Testis (tissue), 5 donors: ENCODE measurements at places on chromosomes 1 and 21. TPM values are rescaled to one million over a fixed set of nuclear protein-coding genes. Genes with fewer than 3 reads are reported as not detected.

CCT8 gene
- 121 TPM for total RNA-seq

GRCh38 chr1:235865565-235866204, 1.0 kb downstream of the LYST start:
- peak overlapping the region; percentile 97 for H3K4me3 ChIP-seq
- peaks cover 12% of the 10 kb centered on the region for H3K4me1 ChIP-seq
- H3K27ac ChIP-seq, result peak overlapping the region; percentile 96

- H3K27ac ChIP-seq, result no peak overlapping the region
- no peak for DNase-seq
- no peaks in the 10 kb centered on the region for H3K27me3 ChIP-seq
- H3K4me3 ChIP-seq, result no peak overlapping the region
- H3K36me3 ChIP-seq, result peaks cover 3% of the 10 kb centered on the region
Observed at GRCh38 chr1:232966663-232967062, 16.3 kb downstream of the NTPCR start.

DMRTA2 gene
- total RNA-seq, result 3.5 TPM

DNA sequence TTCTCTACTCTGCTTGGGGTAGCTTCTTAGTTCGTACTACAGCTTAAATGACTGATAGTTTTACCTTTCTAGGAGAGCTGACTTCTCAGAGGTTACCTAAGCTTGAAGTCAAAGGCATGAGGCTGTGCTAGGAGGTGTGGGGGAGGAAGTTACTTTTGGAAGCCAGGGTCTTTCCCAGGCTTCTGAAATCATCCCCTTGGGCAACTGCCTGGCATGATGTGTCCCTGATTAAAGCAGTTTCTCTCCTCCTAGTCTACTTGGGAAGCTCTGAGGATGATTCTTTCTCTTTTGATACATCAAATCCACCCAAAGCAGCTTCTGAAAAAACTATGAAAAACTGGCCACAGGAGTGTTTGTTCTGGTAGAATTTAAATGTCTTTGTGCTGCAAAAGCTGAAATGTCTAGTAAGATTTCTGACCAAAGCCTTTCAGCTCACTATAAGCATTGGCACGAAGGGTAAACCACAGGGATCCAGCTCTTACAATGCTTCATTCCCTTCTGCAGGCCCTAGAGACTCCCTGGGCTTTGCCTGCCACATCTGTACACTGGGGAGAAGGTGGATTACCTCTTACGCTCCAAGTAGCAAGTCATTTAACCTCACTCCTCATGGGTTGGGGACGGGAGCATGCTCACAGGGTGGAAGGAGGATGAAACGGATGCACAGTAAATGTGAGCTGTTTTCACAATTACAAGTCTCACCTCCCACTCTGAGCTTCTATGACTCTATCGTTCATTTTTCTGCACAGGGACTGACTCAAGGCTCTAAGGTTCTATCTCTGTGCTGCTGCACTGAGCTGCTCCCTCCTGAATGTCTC, 59.6 kb downstream of the RUNX1 start:
- no peak overlapping the region for H3K4me3 ChIP-seq
- no peak for DNase-seq
- no peaks in the 10 kb centered on the region for H3K4me1 ChIP-seq
- no peaks in the 10 kb centered on the region for H3K36me3 ChIP-seq

PTPRF gene
- total RNA-seq, result 45.4 TPM

CD53 gene
- total RNA-seq, result 2.0 TPM

BATF3 gene
- total RNA-seq, result 2.5 TPM

NME7 gene
- 21.4 TPM for total RNA-seq

DNA sequence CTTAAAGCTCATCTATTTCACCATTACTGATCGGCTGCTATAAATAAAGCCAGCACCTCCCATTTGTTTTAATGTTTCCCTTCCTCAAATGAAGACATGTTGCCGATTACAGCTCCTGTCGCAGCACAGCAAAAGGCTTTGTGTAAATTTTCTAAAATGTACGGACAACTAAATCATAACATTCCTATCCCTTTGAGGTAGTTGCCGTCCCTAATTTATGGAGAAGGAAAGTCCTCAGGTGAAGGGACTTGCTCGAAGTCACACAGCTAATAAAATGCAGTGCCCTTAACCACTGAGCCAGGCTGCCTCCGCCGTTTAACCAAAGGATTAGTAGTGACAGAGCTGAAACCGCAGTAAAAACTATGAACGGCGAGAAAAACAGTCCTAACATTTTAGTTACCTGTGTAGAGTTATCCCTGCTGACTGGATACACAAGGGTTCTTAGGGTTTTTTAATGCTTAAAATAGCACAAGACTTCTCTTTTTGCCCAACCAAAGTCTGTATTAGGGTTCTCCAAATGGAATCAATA, 871 bp downstream of the PINK1 start:
- peak overlapping the region; percentile 92 for H3K27ac ChIP-seq
- DNase-seq, result no peak
- H3K4me3 ChIP-seq, result peak overlapping the region; percentile 100
- no peaks in the 10 kb centered on the region for H3K36me3 ChIP-seq
- H3K27me3 ChIP-seq, result no peaks in the 10 kb centered on the region

- DNase-seq, result no peak
- H3K36me3 ChIP-seq, result no peaks in the 10 kb centered on the region
- H3K4me1 ChIP-seq, result peaks cover 14% of the 10 kb centered on the region
- no peak overlapping the region for H3K4me3 ChIP-seq
Observed at GRCh38 chr21:36430841-36431240, 45.6 kb downstream of the CHAF1B start.

DNA sequence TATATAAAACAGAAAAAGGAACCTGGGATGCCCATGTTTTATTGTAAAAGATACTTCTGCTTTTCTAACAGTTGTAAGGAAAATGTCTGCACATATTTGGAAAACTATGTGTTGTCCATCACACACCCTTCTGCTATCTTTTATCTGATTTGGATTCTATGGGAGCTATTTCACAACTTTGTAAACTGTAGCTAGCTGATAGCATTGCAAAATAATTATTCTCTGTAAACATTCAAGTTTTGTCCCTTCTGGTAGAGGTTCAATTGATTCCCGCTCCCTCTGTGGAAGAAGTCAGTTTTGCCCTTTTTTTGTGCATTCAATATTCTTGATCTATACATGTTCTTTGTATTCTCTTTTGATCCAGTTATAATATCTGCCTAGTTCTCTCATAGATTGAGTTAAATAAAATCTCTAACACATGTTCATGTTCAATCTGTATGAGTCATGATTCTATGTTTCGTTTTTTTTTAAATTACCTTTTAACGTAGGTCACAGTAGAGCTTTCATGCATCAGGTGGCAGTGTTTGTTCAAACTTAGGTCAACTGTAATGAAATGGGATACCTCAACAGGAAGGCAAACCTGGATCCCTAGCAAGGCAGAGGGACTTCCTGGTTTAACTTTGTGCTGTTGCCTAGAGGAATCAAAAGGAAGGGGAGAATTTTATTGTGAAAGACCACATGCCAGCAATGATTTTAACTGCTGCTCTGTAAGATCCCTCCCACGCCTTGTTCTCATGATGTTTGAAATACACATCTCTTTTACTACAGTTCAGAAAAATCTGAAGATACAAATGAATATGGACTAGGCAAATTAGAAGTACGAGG, 26.0 kb upstream of the BCL9 start:
- H3K27me3 ChIP-seq, result no peaks in the 10 kb centered on the region
- DNase-seq, result no peak
- no peaks in the 10 kb centered on the region for H3K36me3 ChIP-seq

GRCh38 chr1:54701066-54701465, 14.6 kb upstream of the TTC4 start:
- no peak for DNase-seq
- no peaks in the 10 kb centered on the region for H3K36me3 ChIP-seq
- H3K27me3 ChIP-seq, result no peaks in the 10 kb centered on the region
- H3K4me1 ChIP-seq, result no peaks in the 10 kb centered on the region

DNA sequence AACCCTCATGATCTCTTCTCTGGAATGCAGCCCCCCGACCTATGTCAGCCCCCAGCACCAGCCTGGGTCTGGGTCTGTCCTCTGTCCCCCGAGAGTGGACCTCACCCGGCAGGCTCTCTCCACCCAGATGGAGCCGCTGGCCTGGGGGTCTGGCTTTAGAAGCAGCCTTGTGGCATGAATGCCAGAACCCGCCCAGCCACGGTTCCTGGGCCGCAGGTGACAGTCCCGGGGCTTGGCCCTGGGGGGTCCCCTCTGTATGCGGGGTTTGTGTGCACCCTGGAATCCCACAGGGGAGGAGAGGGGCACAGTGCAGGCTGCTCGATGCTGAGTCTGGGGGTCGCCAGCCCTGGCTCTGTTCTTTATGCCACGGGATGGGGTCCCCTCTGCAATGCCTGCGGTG, 96.0 kb upstream of the ACTRT2 start:
- no peaks in the 10 kb centered on the region for H3K4me1 ChIP-seq
- no peaks in the 10 kb centered on the region for H3K36me3 ChIP-seq
- no peak for DNase-seq
- H3K27ac ChIP-seq, result no peak overlapping the region
- no peak overlapping the region for H3K4me3 ChIP-seq

DNA sequence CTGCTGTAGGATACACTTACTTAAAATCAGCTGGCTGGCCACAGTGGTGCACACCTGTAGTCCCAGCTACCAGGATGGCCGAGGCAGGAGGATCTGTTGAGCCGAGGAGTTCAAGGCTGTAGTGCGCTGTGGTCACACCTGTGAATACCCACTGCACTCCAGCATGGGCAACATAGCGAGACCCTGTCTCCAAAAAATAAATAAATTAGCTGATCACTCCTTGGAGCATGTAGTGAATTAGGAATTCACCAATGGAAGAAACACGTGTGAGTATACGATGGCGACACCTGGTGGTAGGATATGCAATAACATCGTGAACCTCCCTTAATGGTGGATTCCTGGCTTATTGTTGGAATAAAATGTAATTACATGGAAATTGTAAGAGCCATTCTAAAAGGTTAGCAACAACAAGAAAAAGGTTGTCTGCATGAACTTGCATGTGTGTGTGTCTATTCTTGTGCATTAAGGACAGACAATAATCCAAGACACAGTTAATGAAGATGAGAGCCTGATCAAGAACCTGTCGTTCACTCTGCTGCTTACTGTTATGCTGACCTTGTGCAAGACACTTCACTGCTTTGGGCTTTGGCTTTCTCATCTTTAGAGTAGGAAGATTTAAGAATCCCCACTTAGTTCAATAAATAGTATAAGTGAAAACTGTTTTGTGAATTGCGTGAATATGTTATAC, 38.6 kb upstream of the COX20 start:
- H3K4me3 ChIP-seq, result no peak overlapping the region
- no peak overlapping the region for H3K27ac ChIP-seq
- no peaks in the 10 kb centered on the region for H3K36me3 ChIP-seq
- no peaks in the 10 kb centered on the region for H3K4me1 ChIP-seq

DNA sequence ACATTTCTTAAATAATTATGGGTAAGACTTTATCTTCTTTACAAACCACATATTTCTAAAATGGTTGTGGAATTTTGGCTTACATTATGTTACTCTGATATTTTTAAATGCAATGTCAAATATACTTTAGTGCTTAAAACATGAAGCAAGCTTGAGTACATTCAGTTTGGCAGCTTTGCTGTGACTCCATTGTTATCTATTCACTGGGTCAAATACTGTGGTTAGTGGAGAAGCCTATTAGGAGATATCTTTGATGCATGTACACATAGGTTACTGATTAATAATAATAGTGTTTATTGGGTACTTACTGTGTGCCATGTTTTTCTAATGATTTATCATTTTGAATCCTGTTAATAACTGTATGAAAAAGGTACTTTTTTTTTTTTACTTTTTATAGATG, 520.4 kb upstream of the B3GALT2 start:
- H3K36me3 ChIP-seq, result no peaks in the 10 kb centered on the region
- H3K27ac ChIP-seq, result no peak overlapping the region
- no peak for DNase-seq
- H3K4me3 ChIP-seq, result no peak overlapping the region

PLA2G2F gene
- not detected for total RNA-seq
